Cardiac septum (tissue), 1 donor: ENCODE measurements at places on chromosomes 3 and 15. TPM values are rescaled to one million over a fixed set of nuclear protein-coding genes. Genes with fewer than 3 reads are reported as not detected.

DNA sequence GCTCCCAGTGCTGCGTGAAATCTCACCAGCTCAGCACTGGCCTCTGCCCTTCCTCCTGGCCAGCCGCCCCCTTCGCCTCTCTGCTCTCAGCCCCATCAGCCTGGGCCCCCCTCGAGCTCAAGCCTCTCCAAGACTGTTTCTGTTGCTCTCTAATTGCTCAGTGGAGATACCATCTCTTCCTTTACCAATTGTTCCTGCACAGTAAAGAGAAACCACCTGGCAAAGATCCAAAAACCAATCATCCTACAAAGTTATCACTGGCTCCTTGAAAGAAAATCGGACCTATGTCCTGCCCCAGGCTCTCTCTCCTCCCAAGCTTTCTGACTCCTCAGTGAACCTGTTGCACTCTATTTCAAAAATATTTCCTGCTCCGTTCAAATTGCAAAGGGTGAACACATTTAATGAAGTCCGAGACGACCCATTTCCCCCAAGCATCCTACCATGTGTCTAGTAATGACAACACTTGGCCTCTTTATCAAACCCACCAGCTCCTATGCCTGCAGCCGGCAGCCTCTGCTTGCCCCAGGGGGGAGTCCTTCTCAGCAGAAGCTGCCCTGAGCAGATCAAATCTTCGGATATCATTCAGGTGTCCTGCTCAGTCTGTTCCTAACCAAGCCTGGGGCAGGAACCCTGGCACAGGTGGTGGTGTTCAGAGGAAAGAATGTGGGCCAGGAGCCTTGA lies 53.7 kb upstream of the FAM174B start:
- DNase-seq = no peak

GRCh38 chr15:71304681-71305080 lies 189.4 kb downstream of the THSD4 start:
- DNase-seq = no peak

- no peak for DNase-seq
These were observed 159.6 kb downstream of the GHSR start for GRCh38 chr3:172288651-172289050.

DNA sequence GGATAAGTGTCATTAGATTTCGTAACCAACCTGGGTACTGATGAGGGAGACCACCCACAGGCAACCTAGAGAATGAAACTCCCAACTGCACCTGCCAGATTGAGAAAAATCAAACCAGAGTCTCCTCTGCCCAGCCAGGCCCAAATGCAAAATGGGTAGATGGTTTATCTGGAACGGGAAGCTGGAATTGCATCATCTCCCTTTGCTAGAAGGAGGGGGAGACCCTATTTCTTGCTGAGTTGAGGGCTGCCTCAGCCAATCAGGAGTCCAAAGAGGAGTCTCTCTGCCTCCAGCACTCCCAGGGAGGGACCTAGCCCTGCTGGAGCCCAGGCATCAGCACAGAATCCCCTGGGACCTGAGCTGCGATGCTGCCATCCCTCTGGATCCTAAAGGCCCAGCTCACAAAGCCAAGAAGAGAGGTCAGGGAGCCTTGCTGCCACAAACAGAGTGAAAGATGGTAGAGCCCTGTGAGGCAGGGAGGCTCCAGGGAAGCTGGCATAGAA lies 8.1 kb downstream of the RMDN3 start:
- DNase-seq = no peak

Gene TNIK
- total RNA-seq = 42.2 TPM

Gene FMN1
- 2.2 TPM for total RNA-seq

Gene MON1A
- total RNA-seq = 9.4 TPM

DNA sequence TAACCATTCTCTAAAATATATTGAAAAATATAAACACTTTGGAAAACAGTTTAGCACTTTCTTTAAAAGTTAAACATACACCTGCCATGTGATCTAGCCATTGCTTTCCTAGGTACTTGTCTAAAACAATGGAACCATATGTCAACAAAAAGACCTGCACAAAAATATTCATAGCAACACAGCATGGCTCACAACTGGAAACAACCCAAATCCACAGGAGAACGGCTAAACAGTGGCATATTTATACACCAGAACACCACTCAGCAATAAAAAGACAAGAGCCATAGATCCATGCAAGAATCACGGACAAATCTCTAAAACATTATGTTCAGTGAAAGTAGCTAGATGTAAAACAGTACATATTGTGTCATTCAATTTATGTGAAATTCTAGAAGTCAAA lies 221.3 kb upstream of the UBE2E2 start:
- DNase-seq = no peak

GRCh38 chr15:60208709-60209108 lies 189.1 kb downstream of the ANXA2 start:
- DNase-seq = no peak

DNA sequence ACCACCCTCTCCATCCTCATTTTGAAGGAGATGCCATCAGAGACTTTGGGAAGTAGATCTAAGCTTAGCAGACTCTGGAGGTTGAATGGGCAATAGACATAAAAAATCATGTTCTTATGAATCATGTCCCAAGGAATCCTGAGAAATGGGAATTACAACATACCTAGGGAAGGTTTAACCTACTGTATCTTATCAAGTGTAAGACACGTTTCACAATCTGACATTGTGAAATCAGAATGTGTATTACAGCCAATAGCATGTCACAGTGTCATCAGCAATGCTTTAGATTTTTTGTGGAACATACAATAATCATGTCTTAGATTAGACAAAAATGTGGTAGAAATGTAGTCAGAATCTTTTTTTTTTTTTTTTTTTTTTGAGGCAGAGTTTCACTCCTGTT lies 332.4 kb upstream of the TLE3 start:
- DNase-seq = no peak

DNA sequence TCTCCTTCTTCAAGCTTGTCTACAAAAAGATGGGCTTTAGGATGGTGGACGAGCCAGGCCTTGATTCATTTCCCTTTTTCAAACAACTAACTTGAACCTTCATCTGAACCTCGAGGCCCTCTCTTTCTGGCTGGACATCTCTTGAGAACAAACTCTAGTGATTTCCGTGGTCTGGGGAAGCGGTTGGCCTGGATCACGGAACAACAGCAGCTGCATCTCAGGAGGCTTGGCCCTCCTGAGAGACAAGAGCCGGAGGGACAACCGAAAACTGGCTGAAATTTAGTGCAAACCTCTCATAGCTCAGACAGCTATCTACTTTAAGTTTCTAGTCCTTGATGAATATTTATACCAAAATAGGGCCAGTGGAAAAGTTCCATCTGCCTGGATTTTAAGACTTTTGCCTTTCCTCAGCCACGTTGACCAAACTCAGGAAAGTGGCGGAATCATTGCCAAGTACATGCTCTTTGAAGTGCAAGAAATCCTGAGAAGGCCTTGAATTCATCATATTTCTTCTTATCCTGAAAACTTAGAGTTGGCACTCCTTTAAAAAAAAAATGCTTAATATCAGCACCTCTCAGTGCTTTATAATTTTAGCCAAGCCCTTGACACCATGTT lies 14.5 kb downstream of the LMCD1 start:
- no peak for DNase-seq

DNA sequence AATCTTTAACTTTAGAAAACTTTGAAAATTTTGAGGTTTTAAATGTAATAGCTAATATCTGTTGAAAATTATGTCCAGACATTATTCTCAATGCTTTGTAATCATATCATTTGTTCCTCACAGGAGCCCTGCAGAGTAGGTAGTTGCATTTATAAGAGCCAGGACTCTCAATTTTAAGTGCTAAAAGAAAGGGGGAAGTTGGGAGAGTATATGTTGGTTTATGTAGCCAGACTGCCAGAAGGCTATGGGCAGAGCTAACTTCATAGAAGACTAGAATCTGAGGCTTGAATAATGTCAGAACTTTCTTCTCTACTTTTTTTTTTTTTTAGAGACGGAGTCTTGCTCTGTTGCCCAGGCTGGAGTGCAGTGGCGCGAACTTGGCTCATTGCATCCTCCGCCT lies 9.1 kb downstream of the VPS8 start:
- no peak for DNase-seq

DNA sequence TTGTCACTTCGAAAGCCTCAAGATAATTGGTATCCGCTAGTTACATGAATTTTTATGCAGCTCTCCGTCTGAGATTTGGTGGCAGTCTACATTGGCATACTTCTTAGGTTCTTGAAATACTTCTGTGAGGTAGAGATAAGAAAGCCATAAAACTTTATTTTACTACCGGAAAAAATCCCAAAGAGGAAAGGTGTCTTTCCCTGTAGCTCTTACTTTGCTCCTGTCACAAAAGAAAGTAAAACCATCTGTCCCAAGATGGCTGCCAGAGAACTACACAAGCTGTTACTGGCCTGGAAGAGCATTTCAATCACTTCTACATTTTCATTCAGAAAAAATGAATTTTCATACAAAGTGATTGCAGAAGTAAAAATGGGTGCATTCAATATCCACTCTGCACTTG lies 214.8 kb upstream of the ST8SIA2 start:
- DNase-seq = no peak

Gene KNG1
- total RNA-seq = not detected

DNA sequence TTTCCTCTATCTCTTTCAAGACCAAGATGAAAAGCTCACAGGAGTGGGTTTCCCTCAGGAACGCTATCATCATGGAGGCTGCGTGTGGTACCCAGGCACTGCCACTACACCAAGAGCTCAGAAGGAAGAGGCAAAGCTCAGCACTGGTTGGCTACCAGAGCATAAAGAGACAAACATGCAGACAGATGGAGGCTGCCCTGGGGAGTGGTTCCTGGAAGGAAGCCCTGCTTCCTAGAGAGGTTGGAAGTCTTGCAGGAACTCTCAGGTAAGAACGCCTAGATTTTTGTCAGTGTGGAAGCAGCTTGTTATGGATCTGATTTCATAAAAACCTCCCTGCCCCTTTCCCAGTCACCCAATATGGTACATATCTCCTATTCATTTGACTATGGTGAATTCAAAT lies 49.9 kb upstream of the ADCY5 start:
- DNase-seq = no peak

GRCh38 chr3:15649858-15650257 lies 48.3 kb downstream of the BTD start:
- DNase-seq = no peak

Gene PRSS50
- 0.78 TPM for total RNA-seq

Gene FBXL2
- 3.6 TPM for total RNA-seq

DNA sequence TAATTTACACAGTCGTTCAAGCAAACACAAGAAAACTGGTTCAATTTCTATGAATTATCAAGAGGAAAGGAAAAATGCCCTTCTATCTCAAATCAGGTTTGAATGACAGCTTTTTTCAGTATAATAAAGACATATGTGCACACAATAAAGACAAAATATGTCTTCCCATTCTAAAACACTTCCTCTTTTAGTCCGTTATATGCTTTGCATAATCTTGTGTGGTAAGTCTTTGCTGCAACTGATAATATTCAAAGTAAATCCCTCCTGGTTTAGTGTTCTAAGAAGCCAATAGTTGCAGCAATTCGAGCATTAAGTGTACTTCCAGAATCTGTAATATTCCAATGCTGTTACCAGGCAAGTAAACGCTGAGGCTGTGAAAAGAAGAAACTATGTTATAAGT lies 43.7 kb upstream of the MAPKBP1 start:
- no peak for DNase-seq

Gene GRIP2
- total RNA-seq = 67.8 TPM

Gene EPHA3
- total RNA-seq = 9.2 TPM

Gene SPATA12
- total RNA-seq = not detected

Gene BCL2A1
- 1.1 TPM for total RNA-seq

DNA sequence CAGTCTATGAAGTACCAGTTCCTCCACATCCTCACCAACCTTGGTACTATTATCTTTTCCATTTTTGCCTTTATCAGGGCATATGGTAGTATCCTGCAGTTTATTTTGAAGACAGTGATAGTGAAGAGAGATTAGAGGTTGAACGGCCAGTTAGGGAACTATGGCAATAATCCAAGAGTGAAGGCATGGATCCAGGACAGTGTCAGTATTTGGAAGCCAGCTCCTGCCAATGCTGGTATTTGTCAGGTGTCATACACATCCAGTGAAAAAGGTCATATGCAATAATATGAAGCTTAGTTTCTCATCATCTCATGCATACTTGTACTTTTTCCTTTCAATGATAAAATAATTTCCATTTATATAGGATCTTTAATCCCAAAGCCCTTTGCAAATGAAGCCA lies 56.8 kb upstream of the KCNMB2 start:
- no peak for DNase-seq

DNA sequence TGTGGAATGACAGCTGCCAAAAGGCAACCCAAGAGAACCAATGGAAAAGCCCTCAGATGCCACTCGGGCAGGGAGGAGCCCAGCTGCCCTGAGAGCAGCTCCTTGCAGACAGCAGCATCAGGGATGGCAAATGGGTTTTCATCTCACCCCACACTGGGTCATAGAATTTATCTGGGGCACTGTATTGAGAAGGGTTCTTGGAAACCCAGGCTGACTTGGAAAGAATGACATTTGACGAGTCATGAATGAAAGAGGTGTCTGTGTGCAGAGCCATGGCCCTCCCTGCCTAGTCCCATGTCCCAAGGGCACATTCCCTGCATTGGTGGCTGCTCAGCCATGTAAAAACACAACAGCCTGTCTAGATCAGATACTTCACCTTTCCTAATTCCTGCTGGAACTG lies 157.9 kb upstream of the BHLHE40 start:
- DNase-seq = no peak

DNA sequence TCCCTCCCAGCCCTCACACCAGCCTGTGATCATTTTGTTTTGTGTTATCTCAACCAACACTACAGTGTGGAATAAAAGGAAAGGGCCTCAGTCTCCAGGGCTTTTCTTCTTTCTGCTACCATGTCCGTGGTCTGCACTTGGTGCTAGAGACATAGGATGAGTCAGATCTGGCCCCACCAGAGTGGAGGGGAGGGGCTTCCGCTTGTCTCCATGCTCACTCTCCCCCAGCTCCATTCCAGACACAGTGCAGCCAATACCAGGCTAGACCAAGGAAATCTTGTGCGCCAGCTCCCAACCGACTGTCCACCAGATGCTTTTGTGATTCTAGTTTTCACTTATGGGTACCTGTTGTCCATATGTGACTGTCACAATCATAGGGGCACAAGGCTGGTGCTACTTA lies 51.9 kb upstream of the TMEM115 start:
- DNase-seq = no peak

DNA sequence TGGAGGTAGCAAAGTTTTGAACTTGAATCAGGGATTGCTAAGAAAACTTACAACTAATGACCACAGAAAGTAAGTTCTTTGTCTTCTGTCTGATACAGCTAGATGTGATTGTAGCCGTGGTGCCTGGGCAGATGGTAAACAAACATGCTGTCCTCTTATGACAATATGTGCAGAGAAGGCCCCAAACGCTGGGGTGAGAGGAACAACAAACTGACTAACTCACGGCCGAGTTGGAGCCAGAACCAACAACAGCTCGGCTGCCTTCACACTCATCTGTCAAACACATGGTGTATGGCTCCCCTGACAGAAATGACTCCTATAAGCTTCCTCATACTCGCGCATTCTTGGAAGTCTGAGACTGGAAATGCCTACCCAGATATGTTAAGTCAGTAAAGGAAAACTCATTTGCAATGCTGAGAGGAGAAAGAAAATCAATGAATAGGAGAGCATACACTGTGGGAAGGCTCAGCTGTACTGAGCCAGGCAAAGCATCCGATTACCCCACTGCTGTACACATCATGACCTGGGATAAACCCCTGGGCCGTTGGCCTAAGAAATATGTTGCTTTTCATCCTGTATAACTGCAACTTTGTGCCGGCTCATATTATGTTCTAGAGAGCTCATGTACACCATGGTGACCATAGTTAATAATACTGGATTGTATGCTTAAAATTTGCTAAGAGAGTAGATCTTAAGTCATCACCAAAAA lies 5.7 kb downstream of the THBS1 start:
- no peak for DNase-seq

Gene STRIT1
- 4.8 TPM for total RNA-seq

- no peak for DNase-seq
These were observed 106.5 kb upstream of the ADPGK start for GRCh38 chr15:72890043-72890442.
